ENCODE measurements at places on chromosomes 2 and 18.

DNA sequence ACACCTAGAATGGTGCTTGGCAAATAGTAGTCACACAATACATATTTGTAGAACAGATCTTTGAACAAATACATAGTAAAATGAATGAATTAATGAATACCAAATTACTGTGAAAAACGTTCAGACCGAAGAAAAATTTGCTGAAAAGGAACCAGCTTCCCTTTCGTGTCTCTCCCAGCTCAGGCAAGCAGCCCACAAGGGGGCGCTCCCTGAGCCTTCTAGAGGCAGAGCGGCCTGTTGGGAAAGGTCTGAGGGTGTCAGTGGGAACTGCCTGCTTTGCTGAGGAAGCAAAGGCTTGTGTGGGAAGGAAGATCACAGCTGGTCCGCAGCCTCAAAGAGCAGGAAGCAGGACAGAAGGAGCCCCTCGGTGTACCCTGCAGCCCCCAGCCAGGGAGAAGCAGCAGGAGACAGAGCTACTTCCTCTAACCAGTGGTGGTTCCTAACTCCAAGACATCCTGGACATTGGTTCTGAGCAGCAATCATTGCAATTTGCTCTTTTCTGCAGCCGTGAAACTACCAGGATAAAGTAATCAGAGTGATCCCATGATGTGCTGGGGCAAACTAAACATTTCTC lies 231.1 kb downstream of the ANKRD30B start:
- DNase-seq, result no peak

GRCh38 chr2:105635564-105635963 lies 109.1 kb upstream of the NCK2 start:
- no peak for DNase-seq

GRCh38 chr2:17672583-17673317 lies 80.9 kb downstream of the SMC6 start:
- DNase-seq, result no peak

DNA sequence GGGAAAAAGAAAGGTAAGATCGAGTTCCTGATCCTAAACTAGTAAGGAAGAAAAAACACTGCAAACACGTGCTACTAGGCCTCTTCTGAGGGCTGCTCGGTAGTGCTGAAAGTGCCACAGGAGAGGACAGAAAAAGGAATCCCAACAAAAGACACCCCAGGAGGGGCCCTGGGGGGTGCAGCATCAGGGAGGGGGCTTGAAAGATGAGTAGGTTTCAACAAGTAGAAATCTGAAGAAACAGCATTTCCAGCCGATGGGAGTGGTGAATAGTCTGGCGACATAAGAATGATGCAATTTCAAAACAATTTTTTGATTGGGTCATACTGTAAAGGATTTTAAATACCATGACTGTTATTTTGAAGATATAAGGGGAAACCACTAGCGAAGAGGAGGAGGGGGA lies 98.6 kb downstream of the NOL10 start:
- no peak for DNase-seq

GRCh38 chr2:59744436-59744835 lies 809.0 kb downstream of the BCL11A start:
- no peak for DNase-seq

DNA sequence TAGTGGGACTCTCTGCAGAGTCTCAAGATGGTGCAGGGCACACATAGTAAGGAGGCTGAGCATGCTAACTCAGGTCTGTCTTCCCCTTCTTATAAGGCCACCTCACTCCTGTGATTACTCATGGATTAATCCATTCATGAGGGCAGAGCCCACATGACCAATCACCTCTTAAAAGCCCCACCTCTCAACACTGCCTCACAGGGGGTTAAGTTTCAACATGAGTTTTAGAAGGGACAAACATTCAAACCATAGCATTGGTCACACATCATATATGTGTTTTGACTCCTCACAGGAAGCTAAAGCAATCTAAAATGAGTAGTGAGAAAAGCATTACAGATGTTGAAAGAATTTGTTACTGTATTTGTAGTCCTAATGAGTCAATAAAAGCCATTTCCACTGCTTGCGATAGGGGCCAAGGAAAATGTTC lies 57.5 kb downstream of the DTNA start:
- no peak for DNase-seq

DNA sequence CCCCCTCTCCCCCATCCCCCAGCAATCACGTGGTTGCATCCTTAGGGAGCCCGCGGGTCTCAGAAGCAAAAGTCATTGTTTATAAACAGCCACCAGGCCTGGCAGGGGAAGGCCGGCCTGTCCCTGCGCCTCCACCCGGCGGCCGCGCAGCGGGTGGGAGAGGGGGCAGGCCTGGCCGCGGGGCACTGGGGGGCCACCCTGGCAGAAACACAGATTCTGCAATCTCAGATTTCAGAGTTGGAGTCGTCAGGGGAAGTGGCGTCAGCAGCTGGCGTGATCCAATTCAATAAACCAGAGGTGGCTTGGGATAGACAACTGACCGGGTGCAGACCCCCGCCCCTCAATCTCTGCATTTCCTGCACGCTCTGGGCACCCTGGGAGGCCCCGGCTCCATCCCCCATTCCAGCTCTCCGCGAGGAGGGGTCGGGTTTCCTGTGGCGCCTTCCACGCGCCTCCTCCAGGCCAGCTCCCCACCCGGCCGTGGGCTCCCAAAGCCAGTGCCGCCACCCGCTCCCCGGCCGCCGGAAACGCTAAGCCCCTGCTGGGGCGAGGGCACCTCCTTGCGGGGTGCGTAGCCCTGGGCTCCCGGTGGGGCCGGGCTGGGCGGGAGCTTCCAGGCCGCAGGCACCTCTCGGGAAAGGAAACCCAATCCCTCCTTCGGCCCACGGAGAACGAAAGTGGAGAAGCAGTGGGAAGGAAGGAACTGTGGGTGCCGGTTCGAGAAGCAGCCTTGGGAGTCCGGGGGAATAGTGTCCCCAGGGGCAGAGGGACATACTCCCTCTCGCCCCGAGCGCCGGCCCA lies 1.1 kb downstream of the BIN1 start:
- DNase-seq, result peak; percentile 87

DNA sequence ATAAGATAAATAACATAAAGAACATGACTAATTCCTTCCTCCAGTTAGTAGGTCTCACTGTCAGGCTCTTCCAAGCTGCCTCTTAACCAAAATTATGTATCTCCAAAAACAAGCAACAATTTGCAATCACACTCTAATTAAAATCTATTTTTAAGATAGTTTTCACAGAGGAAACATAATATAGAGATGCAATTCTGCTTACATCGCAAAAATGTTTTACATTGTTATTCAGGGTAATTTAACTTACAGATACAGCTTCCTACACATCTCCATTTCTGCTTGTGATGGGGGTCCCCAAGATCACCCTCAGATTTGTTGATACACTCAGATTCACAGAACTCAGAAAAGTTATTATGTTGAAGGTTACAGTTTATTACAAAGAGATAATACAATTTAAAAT lies 115.5 kb downstream of the DSC3 start:
- DNase-seq, result no peak

GRCh38 chr18:23274638-23275482 lies 139.6 kb downstream of the CABLES1 start:
- peak; percentile 39 for DNase-seq

DNA sequence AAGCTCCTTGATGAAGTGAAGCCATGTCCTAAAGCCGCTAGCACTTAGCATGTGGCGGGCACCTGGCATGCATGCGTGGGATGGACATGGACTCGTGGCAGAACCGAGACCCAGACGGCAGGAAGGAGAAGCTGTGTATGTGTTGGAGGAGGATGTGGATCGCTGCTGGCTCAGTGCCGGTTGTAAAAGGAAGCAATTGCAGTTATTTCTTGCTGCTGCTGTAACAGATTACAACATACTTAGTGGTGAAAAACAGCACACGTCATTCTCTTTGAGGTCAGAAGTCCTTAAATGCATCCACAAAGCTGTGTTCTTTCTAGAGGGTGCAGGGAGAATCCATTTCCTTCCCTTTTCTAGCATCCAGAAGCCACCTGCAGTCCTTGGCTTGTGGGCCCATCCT lies 74.6 kb downstream of the AGAP1 start:
- DNase-seq, result no peak

- no peak for DNase-seq
Measured at GRCh38 chr18:55477499-55477859, 110.5 kb downstream of the TCF4 start.

DNA sequence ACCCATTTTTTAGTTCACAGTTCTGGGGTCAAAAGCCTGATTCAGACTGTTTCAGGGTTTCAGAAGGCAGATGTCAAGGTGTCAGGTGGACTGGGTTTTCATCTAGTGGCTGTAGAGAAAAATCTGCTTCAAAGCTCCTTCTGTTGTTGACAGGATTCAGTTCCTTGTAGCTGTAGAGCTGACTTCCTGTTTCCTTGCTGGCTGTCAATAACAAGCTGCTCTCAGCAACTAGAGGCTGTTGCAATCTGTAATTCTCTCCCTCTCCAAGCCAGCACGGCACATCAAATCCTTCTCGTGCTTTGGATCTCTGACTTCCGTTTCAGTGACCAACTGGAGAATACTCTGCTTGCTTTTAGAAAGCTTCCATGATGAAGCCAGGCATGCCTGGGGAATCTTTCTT lies 179.4 kb downstream of the DOK6 start:
- DNase-seq, result no peak

DNA sequence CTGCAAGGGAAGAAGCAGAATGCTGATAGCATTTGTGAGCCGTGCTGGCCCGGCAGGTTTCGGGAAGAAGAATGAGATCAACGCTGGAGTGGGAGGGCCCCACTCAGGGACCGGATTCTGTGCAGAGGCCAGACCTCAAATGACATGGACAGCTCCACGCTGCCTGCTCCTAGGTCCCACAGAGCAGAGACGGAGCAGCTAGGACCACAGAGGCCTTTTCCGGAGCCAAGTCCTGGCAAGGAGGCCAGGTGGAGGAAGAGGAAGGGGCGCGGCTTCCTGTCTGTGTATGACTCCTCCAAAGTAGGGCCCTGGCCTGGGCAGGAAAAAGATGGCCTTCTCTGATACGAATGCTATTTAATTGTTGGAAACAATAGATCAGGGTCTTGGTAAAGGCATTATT lies 139.9 kb downstream of the LRRC30 start:
- no peak for DNase-seq

- DNase-seq, result no peak
Measured at GRCh38 chr2:57126410-57126809, 920.2 kb upstream of the VRK2 start.

GRCh38 chr2:84686783-84687476 lies 170.6 kb downstream of the DNAH6 start:
- DNase-seq, result no peak

GRCh38 chr2:168801961-168802858 lies at the start of gene NOSTRIN:
TSS of gene NOSTRIN (plus strand) at chr2:168802637. CDS start at chr2:168802647, 10 bp downstream.
- no peak for DNase-seq

DNA sequence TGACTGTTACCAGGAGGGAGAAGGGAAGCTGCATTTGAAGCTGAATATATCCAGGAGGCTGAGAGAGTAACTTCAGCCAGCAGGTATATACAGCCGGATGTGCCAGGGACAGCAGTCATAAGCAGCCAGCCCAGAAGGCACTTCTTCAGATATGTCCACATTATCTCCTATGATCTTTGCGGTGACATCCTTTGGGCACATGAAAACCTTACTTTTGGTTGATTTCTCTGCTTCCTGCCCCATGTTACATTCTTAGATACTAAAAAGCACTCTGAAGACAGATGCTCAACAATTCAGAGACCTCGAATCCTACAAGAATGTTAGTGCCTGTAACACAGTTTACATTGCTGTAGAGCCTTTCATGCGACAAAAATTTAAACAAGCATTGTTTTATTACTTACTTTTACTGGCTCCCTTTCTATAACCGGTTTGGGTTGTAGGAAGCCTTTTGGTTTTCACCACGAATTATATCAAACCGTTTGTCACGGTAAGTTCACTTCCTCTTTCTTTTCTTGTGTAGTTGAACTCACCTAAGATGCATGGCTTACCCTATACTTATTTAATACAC lies 50.3 kb upstream of the TLK1 start:
- no peak for DNase-seq

GRCh38 chr2:17877811-17878280 lies 621 bp upstream of the KCNS3 start:
- DNase-seq, result peak; percentile 67

DNA sequence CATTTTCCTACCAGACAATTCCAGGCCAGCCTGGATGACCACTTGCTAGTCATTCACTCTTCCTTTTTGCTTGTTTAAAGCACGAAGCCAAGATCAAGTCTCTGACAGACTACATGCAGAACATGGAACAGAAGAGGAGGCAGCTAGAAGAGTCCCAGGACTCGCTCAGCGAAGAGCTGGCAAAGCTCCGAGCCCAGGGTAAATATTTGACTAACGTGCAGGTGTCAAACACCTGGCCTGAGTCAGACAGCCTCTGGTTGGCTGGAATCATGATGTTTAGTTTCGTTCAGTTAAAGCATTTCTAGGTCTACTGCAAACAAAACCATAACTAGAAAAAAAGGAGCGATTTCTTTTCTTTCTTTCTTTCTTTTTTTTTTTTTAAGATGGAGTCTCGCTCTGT lies 44.2 kb upstream of the LYPD6B start:
- DNase-seq, result no peak

- DNase-seq, result no peak
Measured at GRCh38 chr2:239779584-239779983, 245.6 kb downstream of the NDUFA10 start.

DNA sequence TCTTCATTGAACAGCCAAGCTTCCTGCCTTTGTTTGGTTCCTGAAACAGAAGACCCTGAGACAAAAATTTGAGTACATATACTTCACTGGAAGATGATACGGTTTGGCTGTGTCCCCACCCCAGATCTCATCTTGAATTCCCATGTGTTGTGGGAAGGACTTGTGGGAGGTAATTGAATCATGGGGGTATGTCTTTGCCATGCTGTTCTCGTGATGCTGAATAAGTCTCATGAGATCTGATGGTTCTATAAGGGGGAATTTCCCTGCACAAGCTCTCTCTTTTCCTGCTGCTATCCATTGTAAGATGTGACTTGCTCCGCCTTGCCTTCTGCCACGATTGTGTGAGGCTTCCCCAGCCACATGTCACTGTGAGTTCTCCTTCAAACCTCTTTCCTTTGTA lies 76.5 kb downstream of the BABAM2 start:
- no peak for DNase-seq

GRCh38 chr2:160836755-160837154 lies 323.5 kb upstream of the TANK start:
- no peak for DNase-seq

DNA sequence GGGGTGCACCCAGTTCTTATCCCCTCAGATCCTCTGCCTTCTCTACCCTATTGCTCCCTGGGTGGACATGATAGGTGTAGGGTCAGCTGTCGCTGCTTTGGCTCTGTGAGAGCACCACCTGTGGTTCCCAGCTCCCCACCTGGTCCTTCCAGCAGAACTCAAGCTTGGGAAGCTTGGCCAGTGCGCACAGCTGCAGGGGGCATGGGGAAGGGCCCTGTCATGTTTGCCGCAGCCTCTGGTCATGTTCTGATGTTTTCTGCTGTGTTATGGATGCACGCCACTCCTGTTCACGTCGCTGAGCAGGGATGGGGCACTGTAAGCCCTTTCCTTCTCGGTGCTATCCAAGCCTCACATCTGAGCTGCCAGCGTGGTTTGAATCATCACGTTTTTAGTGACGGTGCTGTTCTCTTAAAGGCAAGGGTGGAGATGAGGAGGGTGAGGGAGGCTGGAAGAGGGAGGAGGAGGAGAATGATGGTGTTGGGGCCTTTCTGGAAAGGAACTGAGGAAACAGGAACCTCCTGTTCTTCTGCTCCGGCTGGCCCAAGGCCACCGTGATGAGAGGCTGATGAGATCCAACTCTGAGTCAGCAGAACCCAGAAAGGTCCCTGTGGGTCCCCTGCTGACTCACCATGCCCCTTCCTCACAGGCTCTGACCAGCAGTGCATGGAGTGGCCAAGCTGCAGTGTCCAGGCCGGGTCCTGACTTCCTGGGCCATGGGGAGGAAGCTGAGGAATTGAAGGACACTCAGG lies 78.0 kb downstream of the LIPG start:
- DNase-seq, result no peak

All from H7 (cell line).